ENCODE measurements at places on chromosomes 6 and 20. TPM values are rescaled to one million over a fixed set of nuclear protein-coding genes. Genes with fewer than 3 reads are reported as not detected.

DNA sequence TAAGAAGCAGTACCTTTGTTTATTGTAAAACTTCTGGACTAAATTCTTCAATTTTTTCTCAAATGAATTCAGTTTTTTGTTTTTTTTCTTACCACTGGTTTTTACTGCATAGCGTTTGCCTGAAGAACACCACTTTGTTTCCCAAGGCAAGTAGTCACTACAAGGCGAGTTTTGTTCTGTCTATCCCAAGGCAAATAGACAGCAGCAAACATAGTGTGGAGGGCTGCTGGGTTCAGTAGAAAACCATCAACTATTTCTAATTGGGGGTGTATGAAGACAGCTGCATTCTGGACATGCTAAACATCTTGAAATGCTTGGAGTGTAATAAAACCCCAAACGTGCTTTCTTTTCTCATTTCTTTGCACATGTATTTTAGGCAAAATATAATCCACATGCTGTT lies 197.4 kb downstream of the ESR1 start:
- DNase-seq: no peak

The PCK1 gene
- total RNA-seq: not detected

DNA sequence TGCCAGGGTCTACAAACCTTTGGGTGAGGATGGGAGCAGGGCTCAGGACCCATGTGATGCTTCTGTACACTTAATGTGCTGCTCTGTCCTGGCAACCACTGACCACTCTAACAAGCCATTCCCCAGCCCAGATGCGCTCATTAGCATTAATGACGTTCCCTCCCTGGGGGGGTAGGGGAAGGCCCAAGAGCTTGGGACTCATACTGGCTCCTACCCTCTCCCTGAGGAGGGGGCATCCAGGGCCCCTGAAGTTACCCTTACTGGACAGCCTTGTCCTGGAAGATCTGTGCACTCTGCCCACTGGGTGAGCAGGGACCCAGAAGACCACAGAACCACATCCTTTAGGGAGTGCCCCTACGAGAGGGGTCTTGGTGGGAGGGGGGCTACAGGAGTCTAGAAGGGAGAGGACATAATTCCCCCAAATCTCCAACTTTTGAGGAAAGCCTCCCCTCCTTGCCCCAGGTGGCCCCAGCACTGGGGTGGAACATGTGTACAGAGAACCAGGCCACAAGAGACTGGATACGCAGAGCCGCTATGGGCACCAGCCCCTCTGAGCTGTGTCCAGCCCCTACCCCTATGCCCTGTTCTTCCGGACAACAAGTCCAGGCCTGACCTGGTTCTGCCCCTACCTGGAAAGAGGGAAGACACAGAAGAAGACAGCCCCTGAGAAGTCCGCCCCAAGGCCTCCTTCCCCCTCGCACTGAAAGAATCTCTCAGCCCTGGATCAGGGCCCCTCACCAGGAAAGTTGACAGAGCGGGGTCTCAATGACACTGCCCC lies 1.4 kb downstream of the TEAD3 start:
- no peak for DNase-seq

The ID1 gene
- 237 TPM for total RNA-seq

GRCh38 chr6:151497905-151498304 lies 4.1 kb downstream of the CCDC170 start:
- DNase-seq: no peak

DNA sequence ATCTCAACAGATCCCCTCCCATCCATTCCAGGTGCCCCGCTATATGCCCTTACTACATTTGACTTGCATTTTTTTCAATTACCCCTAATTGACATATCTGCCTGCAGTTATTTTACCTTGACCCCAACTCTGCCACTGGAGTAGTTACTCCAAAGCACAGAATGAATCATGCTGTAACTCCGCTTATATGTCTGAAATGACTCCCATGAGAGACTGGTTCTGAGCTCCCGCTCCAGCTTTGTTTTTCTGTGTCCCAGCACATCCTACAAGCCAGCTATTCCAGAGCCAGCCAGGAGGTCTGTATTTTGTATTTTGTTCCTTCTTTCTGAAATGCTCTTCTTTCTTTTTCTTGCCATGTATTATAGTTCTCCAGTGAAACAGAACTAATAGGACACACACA lies 10.9 kb upstream of the NOX3 start:
- no peak for DNase-seq

DNA sequence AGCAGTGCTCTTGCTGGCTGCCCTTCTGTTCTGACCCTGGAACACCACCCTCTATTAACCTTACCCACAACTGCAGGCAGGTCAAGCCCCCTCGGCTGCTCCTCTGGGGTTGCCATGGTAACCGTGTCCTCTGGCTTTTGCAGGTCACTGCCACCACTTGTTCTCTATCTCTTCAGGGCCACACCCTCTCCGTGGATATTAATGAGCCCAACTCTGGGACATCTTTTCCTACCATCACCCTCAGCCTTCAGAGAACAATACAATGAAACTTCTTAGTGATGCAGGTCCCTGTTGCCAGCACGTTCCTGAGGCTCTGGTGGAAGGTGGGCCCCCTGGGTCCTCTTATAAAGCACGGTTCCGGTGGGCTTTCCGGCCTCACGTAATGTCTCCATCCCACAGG lies 30.8 kb upstream of the MICB start:
- DNase-seq: no peak

DNA sequence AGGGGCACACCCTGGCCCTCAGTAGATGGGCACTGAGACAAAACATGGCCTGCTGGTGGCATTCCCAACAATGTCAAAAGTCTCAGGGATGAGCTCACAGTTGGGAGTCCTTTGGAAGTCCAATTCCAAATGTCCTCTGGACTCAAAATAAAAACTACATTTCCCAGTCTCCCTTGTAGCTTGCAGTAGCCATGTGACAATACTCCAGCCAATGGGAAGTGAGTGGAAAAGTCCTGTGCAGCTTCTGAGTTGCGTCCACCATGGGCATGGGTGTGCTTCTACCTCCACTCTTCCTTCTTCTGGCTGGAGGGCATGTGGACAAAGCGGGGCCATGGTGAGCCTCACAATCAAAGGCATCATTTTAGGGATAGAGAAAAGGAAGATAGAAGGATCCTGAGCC lies 5.8 kb upstream of the ADAM33 start:
- DNase-seq: no peak

DNA sequence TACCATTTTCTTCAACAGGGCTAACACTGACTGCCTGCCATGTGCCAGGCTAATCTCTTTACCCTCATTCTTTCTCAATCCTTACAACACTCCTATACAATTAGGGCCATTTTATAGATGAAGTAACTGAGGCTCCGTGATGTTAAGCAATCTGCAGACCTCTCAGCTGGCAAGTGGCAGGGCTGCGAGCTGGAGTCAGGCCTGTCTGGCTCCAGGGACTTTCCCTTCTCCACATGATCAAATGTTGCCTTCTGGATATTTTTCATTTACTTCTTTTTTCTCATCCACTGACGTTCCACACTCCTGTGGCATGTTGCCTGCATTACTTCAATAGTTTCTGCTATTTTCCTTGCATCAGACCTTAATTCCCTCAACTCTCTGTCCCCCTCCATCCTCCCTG lies 55.2 kb upstream of the TAGAP start:
- no peak for DNase-seq

DNA sequence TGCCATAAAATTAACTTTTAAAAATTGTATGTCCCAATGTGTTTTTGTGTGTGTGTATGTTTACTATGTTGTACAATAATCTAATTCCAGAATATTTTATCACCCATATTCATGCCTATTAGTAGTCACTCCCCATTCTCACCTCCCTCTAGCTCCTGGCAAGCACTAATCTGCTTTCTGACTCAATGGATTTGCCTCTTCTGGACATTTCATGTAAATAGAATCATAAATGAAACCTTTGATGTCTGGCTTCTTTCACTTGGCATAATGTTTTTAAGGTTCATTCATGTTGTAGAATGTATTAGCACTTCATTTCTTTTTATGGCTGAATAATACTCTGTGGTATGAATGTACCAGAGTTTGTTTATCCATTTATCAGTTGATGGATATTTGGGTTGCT lies 15.4 kb downstream of the SH3BGRL2 start:
- no peak for DNase-seq

The CDH4 gene
- 21.0 TPM for total RNA-seq

DNA sequence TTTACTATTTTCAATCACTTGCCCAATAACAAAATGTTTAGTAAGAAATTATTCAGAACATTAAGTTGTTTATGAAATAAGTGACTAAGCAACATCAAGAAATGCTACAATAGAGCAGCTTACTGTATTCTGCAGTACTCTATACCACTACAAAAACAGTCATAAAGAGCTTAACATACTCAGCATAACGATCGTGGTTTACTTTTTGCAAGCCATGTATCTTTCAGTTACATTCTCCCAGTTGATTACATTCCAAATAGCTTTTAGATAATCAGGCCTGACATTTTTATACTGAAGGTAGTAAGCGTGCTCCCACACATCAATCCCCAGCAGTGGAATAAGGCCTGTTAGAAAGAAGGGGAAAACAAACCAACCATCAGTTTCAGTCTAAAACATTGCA lies 10.7 kb downstream of the SOD2 start:
- DNase-seq: no peak

DNA sequence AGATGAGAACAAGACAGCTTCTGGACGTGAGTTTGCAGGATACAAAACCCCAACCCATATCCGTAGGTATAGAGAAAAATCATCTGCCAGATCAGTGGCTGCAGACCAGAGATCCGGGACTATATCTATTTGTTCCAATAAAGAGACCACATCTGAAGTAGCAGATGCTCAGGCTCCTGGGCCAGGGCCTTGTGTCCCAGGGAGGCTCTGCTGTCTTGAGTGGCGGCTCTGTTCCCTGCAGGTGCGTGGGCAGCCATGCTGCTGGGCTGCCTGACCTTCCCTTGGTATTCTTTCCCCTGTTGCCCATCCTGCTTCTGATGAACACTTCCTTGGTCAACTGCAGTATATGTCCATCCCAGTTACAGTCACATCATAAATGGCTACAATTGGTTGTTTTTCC lies 34.9 kb downstream of the ERMARD start:
- no peak for DNase-seq

DNA sequence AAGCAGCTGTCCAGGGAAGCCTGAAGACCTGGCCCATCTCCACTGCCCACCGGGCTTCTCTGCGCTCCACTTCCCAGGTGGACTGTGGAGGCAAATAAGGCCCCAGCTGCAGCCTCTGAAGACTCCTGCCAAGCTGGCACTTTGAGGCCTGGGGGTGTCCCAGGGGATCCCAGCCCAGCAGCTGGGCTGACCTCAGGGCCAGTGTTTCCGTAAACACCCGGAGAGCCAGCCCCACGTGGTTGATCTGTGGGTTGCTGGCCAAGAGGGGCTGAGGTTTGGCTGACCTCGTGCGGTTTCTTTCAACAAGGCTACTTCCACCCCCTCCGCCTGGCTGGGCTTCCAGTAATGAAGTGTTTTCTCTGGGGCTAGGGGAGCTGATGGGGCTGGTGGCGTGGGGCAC lies 12.4 kb upstream of the CCN5 start:
- no peak for DNase-seq

The LAMA4 gene
- 8.0 TPM for total RNA-seq

DNA sequence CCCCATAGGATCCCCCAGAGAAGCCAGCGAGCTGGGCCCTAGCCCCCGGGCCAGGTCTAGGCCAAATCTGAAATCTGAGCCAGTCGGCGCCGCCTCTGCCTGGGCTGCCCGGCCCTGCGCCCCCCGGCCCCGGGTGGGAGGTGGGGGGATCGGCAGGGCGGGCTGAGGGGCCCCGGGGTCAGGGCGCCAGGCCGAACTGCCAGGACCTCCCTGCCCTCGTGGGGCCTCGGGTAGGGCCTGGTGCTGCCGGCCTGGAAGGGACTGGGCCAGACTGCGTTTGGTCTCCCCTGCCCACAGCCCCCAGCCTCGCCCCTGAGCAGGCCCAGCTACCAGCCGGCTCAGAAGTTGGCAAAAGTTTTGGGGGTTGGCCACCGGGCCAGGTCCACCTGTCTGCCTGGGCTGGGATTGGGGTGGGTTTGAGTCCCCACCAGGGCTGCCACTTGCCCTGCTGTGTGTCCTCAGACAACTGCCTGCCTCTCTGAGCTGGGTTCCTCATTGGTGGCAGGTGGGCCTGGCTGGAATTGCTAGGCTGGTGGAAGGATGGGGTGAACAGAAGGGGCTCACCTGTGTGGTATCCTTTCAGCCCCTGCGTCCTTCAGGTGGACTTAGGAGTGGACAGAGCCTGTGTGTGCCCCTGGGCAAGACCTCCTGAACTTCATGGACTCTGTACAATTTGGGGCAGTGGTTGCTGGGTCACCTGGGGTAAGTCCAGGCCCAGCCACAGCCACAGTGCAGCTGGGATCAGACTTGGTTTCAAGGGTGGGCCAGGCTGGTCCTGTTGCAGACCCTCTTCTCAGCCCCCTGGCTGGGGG lies 801 bp downstream of the SRC start:
- no peak for DNase-seq

The SPATA2 gene
- total RNA-seq: 5.3 TPM

DNA sequence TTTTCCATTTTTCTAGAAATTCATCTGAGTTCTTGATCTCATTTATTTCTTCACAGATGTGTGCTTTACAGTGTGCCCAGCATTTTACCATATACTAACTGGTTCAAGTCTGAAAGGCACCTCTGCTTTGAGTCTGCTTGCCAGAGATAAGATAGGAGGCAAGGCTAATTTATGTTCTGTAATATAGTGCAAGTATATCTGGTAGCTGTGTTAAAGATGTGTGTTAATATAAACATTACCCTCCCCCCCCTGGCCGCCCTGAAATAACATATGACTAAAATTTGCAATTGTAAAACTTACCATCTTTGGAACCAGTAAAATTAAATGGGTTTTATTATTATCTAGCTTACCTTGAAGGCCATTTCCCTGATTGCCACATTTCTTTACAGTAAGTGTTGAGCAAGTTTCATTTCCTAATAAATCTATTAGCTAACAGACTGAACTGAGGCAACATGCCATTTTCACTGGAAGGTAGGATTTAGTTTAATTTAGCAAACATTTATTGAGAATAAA lies 2.7 kb downstream of the FBXO9 start:
- no peak for DNase-seq

GRCh38 chr20:56222945-56223344 lies 25.6 kb upstream of the MC3R start:
- DNase-seq: no peak

- DNase-seq: no peak
These were observed 67.5 kb downstream of the NDUFAF5 start for GRCh38 chr20:13852306-13852705.

- no peak for DNase-seq
These were observed 70.6 kb downstream of the UBE3D start for GRCh38 chr6:82995066-82995465.

DNA sequence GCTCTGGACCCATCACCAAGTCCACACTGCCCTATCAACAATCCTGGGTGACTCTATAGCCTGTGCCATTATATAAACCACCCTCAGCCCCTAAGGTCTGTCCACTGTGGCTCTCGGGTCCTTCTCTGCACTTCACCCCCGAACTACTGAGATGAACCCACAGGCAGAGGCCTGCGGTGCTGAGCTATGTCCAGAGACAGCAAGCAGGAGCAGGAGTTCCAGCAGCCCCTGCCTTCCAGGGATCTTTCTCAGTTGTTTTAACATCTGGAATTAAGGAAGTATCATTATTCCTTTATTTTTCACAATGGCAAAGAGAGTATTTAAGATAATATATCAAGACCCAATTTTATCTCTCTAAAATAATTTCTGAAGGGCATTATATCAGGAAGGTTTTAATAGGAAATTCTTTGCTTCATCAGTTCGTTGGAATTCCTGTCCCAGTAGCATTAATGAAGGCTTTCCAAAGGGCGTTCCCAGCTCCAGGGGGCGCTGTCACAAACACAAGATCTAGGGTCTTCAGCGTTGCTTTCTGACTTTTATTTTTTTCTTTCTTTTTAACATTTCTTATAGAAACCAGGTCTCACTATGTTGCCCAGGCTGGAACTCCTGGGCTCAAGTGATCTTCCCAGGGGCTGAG lies 27.3 kb downstream of the RRBP1 start:
- DNase-seq: no peak

The BEND6 gene
- 2.6 TPM for total RNA-seq

- no peak for DNase-seq
These were observed 101.8 kb upstream of the AKIRIN2 start for GRCh38 chr6:87803791-87804190.
